ENCODE measurements at places on chromosomes 11 and 22.

DNA sequence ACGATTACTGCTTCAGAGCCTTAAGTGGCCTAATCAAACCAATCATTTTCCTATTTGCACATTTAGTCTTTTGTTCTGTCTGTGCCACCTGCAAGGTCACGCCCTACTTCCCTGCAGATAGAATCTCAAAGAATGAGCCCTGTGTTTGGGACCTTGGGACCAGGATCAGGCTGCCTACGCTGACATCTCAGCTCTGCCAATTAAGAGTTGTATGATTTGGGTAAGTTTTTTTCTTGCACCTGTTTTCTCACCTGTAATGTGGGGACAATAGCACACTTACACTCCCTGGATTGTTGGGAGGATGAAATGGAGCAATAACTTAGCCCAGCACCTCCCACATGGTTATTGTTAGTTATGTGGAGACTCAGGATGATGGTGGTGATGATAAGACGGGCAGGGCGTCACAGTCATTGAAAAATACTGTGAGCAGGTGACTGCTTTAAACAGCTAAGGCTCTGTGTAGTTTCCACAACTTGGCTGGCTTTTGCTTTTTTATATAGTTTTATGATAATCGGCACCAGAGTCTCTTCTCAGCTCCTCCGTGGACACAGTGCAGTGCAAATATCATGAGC is 155.0 kb downstream of the ADAMTS15 start:
- DNase-seq: no peak

- DNase-seq: no peak
These were observed 15.0 kb upstream of the PRR5 start for GRCh38 chr22:44686873-44687600.

GRCh38 chr11:3831378-3832239 is 9.2 kb downstream of the RHOG start:
- no peak for DNase-seq

DNA sequence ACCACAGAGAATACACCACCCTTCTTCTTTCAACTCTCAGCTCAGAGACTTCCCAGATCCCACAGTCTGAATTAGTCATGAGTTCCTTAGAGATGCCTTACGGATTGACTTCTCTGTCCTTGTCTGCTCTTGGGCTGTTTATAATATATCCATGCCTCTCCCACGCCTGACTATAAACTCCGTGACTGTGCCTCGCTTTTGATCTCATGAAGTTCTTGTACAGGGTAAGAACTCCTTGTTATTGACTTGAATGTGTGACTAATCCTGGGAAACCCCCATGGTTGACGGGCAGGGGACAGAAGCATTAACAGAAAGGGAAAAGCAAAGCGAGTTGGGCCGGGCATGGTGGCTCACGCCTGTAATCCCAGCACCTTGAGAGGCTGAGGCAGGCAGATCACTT is 62.4 kb upstream of the POU2AF1 start:
- no peak for DNase-seq

- no peak for DNase-seq
These were observed 1.4 kb upstream of the VPREB1 start for GRCh38 chr22:22243033-22243680.

- DNase-seq: no peak
These were observed 7.4 kb upstream of the CREBZF start for GRCh38 chr11:85672105-85672902.

DNA sequence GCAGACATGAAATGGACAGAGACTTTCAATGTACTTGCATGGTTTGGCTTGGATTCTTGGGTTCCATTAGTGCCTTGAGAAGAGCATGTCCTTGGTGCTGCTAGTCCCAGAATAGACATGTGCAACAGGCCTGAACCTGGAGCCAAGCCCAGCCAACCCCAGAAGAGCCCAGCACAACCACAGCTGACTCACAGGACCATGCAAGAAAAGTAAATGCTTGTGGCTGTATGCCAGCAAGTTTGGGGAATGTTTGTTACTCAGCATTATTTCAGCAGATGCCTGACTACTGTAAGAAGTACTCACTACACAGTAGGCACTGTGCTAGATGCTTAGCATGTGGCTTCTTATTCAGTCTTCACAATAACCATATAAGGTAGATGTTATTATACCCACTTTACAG is 39.2 kb upstream of the HMGXB4 start:
- DNase-seq: no peak

DNA sequence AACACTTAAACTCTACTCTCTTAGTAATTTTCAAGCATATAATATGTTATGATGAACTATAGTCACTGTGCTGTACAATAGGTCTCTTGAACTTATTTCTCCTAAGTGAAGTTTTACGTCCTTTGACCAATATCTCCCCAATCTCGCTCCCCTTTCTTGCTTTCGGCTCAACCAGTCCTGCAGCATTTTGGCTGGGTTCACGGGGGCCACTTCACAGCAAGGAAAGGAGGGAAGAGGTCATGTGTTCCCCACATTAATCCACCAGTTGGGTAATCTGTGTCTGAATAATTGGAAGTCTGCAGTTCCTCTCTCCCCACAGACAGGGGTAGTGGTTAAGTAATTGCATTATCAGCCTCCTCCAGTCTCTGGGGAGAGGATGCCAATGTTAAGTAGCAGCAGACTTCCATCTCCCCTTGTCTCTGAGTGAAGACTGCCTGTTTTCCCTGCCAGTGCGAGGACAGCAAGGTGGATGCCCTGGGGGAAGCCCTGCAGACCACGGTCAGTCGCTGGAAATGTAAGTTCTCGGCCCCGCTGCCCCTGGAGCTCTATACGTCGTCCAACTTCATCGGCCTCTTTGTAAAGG is 59.2 kb upstream of the CRTAM start:
- DNase-seq: no peak

DNA sequence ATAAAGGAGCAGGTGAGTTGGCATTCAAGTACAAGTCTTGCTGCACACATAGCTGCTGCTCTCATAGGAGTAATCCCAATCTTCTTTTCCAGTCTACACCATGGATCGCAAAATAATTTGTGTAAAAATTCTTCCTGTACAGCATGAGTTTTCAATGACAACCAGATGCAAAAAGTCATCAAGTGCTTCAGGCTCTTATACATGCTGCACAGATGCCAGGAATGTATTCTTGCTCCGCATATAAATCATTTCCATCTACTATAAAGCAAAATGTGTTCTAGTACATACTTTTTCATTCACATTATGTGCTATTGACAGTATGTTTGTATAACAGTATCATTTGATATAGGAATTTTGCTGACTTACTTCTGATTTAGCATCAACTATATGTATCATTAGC is 35.4 kb downstream of the NXPE2 start:
- no peak for DNase-seq

DNA sequence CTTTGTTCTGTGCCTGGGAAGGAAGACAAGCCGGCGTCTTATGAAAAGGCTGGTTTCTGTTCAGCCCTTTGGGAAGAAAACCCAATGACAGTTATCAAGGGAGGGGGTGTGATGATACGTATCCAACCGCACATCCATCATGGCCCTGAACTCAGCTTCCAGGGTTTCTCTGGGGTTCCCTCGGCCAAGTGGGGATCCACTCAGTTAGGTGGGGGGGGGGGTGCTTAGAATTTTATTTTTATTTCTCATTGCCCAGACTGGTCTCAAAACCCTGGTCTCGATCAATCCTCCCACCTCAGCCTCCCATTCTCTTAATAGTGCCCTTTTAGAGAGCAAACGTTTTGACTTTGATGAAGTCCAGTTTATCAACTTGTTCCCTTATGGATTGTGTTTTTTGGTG is 25.7 kb downstream of the KCNQ1 start:
- peak; percentile 59 for DNase-seq

- no peak for DNase-seq
These were observed 18.7 kb downstream of the RNF141 start for GRCh38 chr11:10522276-10522675.

- no peak for DNase-seq
These were observed 49.3 kb downstream of the AHNAK start for GRCh38 chr11:62497132-62497801.

DNA sequence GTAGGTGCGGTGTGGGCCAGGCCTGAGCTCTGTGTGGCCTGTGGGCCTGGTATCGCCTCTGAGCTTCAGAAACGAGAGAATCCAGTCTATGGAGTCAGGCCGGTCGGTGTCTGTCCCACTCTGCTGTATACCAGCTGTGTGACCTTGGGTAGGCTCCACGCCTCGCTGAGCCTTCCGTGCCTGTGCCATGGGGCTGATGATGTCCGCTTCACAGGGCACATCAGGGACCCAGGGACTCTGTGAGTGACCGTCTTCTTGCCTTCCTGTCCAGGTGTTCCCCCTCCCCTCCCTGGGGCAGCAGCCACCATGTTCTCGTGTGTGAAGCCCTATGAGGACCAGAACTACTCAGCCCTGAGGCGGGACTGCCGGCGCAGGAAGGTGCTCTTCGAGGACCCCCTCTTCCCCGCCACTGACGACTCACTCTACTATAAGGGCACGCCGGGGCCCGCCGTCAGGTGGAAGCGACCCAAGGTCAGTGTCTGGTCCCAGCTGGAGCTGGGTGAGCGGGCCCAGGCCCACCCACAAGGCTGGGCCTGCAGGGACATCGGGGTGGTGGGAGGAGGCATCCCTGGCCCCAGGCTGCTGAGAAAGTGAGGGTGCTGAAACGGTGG is 17.9 kb downstream of the CAPN5 start:
- DNase-seq: no peak

- no peak for DNase-seq
These were observed 421.8 kb downstream of the NTM start for GRCh38 chr11:131792243-131792642.

DNA sequence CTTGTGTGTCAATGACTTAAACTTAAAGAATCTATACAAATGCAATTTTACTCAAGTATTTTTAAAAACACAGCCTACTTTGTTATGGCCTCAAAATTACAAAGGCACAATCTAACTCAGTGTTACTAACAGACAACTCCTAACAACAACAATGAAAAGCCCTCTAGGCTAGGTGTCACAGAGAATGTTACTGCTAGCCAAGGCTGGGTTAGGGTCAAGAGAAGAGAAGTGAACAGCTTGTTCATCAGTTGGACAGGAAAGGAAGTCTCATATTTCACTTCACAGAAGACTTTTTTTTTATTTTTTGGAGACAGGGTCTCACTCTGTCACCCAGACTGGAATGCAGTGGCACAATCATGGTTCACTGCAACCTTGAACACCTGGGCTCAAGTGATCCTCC is 26.0 kb downstream of the CLDN25 start:
- DNase-seq: no peak

- DNase-seq: no peak
These were observed 7.1 kb upstream of the ENDOD1 start for GRCh38 chr11:95082576-95083001.

- DNase-seq: no peak
These were observed 21.8 kb downstream of the CLMP start for GRCh38 chr11:123173040-123173855.

GRCh38 chr11:5258543-5259262 is 4.1 kb upstream of the HBG2 start:
- DNase-seq: no peak

DNA sequence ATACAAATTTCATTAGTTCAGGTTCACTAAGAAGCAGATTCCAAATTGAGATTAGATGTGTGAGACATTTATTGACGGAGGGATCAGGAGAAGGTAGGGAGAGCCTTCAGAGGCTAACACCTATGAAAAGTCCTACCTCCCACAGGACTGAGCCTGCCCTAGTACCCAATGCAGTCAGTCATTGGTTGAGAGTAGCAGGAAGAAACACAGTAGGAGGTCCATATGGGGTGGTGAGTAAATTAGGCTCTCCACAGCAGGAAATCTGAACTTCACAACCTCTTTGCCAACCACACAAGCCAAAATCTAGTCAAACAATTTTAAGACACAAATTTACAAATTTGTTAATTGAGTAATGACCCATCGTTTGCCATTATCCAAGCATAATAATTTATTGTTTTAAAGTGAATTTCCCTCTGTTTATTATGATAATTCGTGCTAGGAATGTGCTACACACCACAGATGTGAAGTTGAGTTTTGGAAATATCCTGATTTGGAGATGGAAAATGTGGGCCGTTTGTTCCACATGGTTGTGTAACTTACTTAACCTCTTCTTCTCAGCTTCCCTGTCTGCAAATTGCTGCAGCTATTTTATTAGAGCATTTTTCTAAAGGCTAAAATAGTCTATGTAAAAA is 542.1 kb downstream of the ETS1 start:
- DNase-seq: no peak

DNA sequence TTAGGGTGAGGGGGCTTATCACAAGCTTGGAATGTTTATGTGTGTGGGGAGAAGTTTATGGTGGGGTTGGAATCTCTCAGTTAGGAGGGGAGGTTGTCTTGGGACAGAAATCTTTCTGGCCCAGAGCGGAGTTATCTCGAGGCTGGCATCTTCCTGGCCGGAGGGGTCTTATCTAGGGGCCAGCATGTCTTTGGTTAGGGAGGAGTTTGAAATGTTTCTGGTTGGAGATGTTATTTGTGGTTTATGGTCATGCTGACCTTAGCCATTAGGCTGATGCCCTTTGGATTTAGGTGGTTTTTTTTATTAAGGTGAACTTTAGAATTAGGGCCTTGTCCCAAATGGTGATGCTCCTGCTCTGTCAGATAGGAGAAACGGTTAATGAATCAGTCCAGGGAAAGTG is 7.9 kb upstream of the RBMXL2 start:
- no peak for DNase-seq

GRCh38 chr11:42422090-42422489 is 889.7 kb upstream of the API5 start:
- DNase-seq: no peak

DNA sequence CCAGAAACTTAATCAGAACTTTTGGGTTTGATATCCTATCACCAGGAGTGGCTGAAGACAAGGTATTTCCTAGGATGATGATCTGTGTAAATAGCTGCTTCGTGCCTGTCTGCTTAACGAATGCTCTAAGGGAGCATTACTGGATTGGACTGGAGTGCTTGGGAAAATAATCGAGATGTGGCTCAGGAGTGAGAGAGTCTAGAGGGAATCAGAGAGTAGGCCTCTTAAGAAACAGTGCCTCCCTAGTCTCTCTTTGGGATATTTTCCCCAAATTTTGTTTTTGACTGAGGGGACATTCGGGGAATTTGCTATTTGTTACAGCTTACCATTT is 2.5 kb downstream of the MAML2 start:
- no peak for DNase-seq

DNA sequence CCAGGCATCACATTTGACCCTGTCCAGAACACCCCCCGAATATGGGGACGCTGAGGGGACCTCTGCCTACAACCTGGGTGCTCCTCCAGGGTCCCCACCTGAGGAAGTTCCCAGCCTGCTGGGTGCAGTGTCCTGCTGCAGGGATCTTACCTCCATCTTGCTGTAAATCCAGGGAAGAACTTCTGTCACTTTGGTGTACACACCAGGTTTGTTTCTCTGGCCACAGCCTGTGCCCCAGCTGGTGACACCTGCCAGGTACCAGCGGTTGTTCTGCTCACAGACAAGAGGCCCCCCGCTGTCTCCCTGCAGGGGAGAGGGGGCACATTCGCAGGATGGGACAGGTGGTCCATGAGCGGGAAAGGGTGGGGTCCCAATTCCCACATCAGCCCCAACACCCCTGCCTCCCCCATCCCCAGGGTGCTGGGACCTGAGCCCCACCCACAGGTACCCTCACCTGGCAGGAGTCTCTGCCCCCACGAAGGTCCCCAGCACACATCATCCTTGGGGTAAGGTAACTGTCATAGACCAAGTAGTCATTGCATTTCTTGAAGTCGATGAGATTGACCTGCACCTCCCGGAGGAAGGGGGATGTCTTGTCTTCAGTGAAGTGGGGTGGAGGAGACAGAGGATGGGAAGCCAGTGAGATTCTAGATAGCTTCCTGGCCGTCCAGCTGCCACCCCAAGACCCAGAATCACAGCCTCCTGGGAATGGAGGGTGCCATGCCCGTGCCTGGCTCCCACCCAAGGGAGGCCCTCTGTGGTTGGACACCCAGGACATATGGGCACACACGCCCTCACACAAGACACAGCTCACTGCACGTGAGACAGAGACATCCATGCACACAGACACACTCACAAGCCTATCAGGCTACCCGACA is 25.5 kb downstream of the TMPRSS13 start:
- DNase-seq: no peak

All from osteocyte (in vitro differentiated cells).